ENCODE measurements at places on chromosomes 4 and X.

- no peak for DNase-seq
Observed at GRCh38 chr4:158420782-158421181, 100.9 kb upstream of the RXFP1 start.

- no peak for DNase-seq
Observed at GRCh38 chr4:185514182-185514697, 21.1 kb downstream of the PDLIM3 start.

- no peak for DNase-seq
Observed at GRCh38 chr4:2660596-2661211, 95.4 kb downstream of the TNIP2 start.

GRCh38 chr4:23202712-23203247 lies 510.0 kb downstream of the GBA3 start:
- no peak for DNase-seq

DNA sequence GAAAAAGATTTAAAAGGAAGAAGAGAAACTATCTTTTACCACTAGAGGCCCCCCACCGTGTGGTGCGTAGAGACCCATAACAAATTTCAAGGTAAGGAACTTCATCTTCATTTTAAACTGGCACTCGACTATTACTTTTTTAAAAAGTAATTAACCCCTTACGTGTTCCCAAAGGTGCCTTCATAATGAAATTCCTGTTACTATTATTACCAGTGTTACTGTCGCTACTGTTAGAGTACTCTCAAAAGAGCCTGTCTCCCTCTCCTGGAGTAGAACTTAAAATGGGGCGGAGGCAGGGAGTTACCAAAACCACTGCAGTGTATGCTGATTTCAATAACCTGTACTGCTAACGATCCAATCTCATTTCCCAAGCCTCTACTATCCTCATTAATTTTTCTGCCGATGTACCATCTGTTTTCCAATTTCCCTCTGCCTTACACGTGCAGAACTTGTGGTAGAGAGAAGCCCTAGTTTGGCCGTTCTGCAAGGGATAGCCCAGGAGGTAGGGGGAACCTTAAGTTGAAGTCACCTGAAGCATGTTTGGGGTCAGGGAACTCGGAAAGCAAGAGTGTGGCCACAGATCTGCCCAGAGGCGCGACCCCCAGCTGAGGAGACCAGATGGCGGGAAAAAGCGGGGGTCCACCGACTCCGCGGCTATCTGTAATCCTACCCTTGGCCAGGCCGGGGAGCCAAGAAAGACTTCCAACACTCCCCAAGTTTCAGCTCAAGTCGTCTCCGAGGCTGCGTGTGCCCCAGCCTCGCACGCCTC lies 720 bp upstream of the STK26 start:
- DNase-seq: no peak

GRCh38 chr4:10454121-10454520 lies 3.1 kb downstream of the ZNF518B start:
- DNase-seq: no peak

DNA sequence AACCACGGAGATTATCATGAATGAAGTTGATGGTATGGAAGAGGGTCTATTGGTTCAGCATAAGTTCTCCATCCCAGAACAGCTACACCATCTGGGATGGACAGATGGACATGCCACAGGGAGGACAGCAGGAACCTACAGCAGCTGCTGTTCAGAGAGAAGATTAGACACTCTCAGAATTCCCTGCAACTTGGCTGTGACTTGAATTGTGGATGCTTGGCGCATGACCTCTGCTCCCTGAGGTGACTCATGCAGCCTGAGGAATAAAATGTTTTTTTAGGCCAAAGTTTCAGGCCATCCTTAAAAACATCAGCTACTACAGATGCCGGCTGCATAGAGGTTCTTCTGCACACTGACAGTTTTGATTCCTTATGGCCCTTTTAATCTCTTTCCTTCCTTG lies 97.3 kb downstream of the RS1 start:
- no peak for DNase-seq

DNA sequence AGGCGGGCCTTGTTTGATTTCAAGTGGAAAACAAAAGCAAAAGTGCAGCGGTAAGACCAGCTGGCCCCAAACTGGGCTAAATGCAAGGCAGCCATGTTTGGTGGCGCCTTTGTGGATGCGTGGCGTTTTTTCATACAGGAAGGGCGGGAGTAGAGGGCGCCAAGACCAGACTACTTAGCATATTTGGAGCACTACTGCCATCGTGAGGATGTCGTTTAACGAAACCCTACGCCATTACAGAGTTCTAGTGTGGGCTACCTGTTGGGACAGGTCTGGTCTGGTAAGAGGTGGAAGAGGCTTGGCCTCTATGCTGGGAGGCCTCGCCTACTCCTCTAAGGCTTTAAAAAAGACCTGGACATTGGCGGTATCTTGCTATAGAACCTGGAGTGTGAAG lies 230.7 kb upstream of the STK26 start:
- DNase-seq: no peak

- no peak for DNase-seq
Observed at GRCh38 chrX:9656871-9657270, 108.8 kb downstream of the GPR143 start.

All from occipital lobe (tissue), 3 donors.